ENCODE measurements at places on chromosomes 3 and 15.

DNA sequence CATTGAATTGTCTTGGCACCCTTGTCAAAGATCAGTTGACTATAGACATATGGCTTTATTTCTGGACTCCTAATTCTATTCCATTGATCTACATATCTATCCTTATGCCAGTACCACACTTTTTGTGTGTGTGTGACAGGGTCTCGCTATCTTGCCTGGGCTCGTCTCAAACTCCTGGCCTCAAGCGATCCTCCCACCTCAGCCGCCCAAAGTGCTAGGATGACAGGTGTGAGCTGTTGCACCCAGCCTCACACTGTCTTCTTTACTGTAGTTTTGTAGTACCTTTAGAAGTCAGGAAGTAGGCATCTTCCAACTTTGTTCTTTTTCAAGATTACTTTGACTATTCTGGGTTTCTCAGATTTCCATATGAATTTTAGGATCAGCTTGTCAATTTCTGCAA lies 24.3 kb downstream of the CDAN1 start:
- DNase-seq = no peak

GRCh38 chr3:122758877-122759560 lies 34.6 kb downstream of the HSPBAP1 start:
- DNase-seq = no peak

DNA sequence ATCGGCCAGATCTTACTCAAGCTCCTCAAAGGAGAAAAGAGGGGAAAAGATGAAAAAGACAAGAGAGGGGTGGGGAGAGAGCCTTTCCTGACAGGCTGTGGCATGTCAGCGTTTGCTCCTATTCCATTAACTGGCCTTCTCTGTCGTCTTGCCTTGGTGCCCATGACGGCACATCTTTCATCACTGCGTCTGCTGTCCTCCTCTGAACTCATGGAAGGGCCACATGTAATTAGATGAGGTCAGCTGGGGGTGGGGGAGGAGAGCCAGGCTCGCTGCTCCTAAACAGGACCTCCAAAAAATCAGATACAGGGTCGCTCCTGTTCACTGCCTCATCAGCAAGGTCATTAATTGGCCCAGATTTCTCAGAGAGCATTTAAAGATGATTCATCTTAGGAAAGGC lies 49.7 kb downstream of the LRTM1 start:
- DNase-seq = no peak

DNA sequence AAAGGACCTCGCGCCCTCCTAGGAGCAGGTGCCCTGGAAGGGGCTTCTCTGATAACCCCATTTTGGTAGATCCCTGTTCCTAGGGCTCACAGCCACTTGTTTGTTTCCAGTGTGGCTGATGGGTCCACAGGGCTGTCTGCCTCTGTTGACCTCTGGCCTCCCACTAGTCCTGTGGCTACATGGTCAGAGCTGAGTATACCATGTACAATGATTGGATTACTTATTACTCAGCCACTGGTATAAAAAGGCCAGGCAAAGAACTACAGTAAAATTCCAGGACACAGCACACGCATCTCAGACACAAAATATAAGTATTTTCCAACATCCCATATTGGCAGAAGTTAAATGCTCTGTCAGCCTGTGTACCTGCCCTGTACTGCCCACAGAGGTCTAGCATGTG lies 277.3 kb downstream of the GABRG3 start:
- no peak for DNase-seq

- DNase-seq = no peak
Observed at GRCh38 chr3:159765030-159765859, 223.4 kb upstream of the IL12A start.

DNA sequence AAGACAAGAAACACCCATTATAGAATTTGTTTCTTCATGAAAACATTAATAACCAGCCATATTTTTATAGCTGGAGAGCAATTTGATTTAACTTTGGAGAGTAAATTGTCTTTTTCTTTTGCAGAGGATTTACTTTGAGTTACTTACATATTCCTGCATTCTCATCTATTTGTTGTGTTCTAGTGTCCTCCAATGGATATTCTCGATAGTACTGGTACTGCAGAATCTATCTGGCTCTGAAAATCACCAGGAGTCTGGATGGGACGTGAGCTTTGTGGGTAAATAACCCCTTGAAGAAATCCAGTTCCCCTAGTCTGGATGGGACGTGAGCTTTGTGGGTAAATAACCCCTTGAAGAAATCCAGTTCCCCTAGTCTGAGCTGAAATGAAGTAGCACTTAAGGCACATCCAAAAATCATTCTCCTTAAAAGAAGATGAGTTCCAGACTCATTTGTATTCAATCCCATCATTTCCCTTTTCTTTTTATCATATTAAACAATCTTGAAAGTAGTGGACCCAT lies 294.1 kb upstream of the UBE2E2 start:
- DNase-seq = no peak

- DNase-seq = no peak
Observed at GRCh38 chr3:36762918-36763849, 1.2 kb downstream of the DCLK3 start.

- no peak for DNase-seq
Observed at GRCh38 chr3:128807186-128807830, 72.1 kb upstream of the ACAD9 start.

GRCh38 chr15:35126236-35126635 lies 41.1 kb upstream of the NANOGP8 start:
- no peak for DNase-seq
